ENCODE measurements at places on chromosomes 2 and 18.

GRCh38 chr2:47056868-47057686 lies 98.0 kb downstream of the STPG4 start:
- DNase-seq: no peak

- no peak for DNase-seq
These were observed 4.0 kb downstream of the PID1 start for GRCh38 chr2:229267080-229267479.

GRCh38 chr2:186551323-186552050 lies 38.4 kb upstream of the ITGAV start:
- DNase-seq: no peak

- no peak for DNase-seq
These were observed 54.2 kb downstream of the LTBP1 start for GRCh38 chr2:33000986-33001385.

DNA sequence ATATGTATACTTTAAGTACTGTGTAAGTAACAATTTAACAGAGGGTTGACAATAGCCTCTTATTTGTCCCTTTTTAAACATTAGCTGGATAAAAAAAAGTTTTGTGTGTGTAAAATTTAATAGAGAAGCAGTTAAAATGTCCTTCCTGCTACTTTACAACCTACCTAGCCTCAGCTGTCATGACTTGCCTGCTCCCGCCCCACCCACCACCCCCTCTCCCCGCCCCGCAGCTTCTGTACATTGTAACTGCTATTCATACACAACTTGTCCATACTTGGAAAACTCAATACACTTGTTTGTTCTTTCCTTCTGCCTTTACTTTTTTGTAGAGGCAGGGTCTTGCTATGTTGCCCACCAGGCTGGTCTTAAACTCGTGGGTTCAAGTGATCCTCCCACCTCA lies 19.5 kb downstream of the RELCH start:
- DNase-seq: no peak

DNA sequence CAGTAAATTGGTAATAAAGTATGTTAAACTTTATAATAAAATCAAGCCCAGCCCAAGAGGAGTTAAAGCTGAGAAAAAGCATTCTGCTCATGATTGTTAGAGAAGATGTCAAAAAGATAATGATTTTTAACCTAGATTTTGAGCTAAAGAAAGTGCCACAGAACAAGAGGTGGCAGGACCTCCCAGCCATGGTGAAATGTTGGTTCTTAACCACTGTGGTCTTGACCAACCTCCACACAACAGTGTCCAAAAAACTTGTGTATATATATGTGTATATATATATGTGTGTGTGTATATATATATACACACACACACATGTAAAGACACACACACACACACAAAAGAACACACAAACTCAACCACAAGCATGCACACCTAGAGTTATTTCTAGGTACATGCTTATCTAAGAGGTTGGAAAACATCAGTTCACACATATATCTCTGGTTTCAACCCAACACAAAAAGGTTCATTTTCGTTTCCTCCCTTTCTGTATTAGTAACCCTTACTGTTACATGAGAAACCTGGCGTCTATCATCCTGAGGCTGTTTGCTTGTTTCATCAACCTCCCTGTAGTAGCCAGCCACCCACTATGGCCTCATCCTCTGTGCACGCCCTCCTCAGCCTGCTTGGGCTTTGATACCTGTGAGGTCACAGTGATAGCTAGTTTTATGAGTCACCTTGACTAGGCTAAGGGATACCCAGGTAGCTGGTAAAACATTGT lies 631.8 kb upstream of the ID2 start:
- no peak for DNase-seq

GRCh38 chr2:197088694-197089093 lies 162.2 kb upstream of the PGAP1 start:
- DNase-seq: no peak

DNA sequence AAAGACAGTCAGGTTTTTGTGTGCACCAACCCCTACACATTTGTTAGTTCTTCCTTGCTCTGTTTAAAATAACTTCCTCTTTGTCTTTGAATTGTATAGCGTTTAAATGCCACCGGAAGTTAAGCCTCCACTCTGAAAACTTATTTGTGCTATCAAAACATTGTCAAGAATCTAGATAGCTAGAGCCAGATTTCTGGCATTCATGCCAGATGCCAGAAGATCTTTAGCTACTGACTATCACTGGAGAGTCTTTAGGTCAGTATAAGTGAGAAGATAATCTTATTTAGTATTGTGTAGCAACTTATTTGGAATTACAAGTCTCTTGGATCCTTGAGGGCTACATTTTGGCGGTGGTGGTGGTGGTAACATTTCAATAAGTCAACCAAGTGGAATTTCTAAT lies 63.4 kb upstream of the ADAM23 start:
- DNase-seq: no peak
